ENCODE measurements at places on chromosomes 1 and 21.

DNA sequence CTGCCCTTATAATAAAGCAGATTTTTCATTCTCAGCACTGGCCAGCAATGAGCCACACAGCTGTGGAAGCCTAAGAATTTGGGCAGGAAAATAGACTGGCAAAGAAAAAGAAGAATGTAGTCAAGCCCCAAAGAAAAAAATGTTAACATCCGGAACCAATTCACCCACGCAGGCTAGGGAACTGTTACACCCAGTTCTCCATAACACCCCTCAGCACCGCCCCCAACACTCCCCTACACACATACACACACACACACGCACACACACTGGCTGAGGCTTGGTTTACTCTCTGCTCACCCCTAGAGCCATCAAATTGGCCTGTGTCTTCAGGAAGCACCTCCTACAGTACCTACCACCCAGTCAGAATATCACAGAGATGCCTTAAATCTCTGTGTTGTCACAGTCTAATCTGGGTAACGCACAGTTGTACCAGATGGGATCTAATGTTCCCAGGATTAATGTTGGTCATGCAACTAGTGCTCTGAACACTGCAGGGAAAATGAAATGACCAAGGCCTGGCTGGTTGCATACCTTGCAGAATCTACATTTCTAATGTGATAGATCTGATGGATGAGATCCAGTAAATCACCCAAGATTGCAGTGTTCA lies 14.5 kb downstream of the TBX15 start:
- DNase-seq: no peak

- DNase-seq: no peak
These were observed 23.3 kb downstream of the H6PD start for GRCh38 chr1:9257851-9258250.

DNA sequence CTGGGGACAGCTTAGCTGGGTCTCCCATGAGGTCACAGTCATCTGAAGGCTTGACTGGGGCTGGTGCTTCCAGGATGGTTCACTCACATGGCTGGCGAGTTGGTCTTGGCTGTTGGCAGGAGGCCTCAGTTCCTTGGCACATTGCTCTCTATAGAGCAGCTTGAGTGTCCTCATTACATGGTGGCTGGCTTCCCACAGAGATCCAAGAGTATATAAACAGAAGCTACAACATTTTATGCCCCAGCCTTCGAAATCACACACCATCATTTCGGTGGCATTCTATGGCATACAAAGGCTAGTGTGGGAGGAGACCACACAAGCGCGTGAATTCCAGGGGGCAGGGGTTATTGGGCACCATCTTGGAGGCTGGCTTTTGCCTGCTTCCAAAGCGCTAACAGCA lies 63.0 kb downstream of the ALPL start:
- DNase-seq: no peak

DNA sequence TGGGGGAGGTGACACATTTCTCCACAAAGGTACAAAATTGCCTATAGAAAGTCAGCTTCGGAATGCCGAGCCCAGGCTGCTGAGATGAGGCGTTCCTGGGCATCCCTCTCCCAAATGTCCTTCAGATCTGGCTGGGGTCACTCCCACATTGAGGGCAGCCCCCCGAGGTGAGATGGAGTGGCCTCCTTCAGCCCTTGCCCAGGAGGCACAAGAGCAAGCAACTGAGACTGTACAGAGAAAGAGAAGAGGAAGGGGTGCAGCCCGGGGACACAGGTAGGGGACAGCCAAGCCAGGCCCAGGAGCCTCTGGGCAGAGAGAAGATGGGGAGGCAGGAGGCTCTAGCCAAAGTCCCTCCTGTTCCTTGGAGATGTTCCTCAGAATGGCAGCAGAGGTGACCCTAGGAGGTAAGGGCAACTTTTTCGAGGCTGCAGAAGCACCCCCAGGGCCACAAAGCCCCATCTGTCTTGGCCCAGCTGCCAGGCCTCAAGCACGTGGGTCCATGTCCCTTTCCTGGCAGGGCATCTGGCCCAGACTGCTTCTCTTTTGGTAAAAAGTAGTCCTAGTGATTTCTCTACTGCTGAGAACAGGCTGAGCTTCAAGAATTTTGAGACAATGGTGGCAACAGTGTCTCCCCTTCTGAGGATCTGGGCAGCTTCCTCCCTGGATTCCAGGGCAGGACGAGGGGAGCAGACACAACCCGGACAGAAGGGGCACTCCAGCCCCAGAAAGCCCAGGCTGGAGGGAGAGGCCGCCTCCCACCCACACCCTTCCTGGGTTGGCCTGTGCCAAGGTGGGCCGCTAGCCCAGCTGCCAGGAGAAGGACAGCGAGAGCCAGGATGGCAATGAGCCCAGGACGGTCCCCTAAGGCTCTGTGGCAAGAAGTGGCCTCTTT lies 68.0 kb downstream of the LRRN2 start:
- DNase-seq: no peak

DNA sequence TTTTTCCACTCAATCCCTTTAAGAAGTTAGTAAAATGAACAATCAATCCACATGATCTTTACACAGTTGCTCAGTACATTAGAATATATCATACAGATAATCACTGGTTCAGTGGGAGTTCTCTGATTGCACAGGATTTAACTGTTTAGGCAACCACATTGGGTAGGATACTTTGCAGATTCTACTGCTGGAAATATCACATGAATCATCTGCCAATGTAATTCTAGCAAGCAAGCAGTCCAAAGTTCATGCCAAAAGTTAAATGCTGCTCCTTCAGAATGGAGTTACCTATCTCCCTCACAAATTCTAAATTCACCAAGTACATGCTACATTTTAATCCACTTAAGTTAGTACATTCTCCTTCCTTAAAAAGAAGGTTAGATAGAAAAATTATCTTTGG lies 52.4 kb downstream of the NEGR1 start:
- DNase-seq: no peak

GRCh38 chr1:111516005-111516535 lies 12.6 kb upstream of the ADORA3 start:
- no peak for DNase-seq

- DNase-seq: no peak
These were observed 2.3 kb upstream of the MSTO1 start for GRCh38 chr1:155607708-155608107.

DNA sequence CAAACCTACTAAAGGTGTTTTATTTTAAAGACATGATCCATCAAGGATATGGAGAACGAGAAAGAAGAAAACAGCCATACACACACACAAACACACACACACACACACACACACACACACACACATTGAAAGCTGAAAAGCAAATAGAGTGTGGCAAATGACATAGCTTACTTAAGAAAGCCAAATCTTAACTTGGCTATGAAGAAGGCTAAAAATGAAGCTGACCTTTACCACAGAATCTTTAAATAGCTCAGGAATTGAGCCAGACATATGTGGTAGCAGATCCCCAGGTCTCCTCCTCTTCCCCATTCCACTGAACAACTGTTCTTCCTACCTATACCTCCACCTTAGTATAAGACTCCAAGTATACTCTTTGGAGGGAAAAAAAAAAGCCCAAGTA lies 185.6 kb downstream of the CLEC20A start:
- DNase-seq: no peak

DNA sequence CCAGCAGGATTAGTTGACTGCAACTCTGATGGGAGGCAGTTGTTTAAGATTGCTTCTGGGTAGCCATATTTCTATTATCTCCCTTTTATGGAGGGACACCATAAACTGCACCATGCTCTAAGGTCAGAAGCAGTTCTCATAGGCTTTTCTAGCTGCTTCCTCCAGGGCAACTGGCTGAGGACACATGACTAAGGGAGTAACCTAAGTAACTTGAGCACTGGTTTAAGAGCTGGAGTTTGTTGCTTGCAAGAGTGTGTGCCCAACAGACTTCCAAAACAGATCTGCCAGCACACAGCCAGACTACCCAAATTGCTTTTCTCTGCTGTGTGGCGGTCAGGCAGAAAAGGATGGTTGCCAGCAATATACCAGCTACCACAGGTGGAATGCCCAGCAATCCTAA lies 111.2 kb upstream of the LHX8 start:
- DNase-seq: no peak

DNA sequence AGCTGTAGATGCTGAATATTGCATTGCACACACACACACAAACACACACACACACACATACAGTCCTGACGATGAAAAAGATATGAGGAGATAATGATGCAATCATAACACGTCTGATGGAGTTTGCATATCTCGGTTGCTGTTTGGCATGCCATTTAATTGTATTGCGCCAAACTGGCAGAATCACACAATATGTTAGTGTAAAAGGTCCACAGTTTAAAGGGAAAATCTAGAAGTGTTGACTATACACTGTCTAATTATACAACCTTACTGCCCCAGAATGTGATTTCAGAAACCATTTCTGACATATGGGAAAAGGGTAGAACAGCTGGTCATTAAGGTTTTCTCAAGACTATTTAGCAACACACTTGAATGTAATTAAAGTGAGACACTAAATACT lies 123.7 kb upstream of the PROX1 start:
- DNase-seq: no peak

GRCh38 chr21:36236052-36236730 lies 79.6 kb downstream of the DOP1B start:
- DNase-seq: no peak

GRCh38 chr1:222654849-222655248 lies 37.0 kb downstream of the MIA3 start:
- peak; percentile 54 for DNase-seq

GRCh38 chr1:80054129-80054528 lies 1047.6 kb upstream of the ADGRL4 start:
- no peak for DNase-seq
